A549 treated with AZD2906 at 1 μM for 4 hours (cell line): ENCODE measurements at places on chromosomes 2 and 18. TPM values are rescaled to one million over a fixed set of nuclear protein-coding genes. Genes with fewer than 3 reads are reported as not detected.

The CPO gene
- total RNA-seq = 0.05 to 0.11 TPM (median 0.09 TPM) in 4 of 5 replicates, not detected in the other

The IL1B gene
- total RNA-seq = 0.07 to 0.21 TPM (median 0.14 TPM) in 5 replicates

The CRYGD gene
- total RNA-seq = not detected in 5 replicates

The CCDC102B gene
- total RNA-seq = 0.22 to 0.39 TPM (median 0.29 TPM) in 5 replicates

The MC4R gene
- total RNA-seq = not detected in 5 replicates

The ENOSF1 gene
- total RNA-seq = 20.2 to 26.4 TPM (median 23.8 TPM) in 5 replicates

The HOXD12 gene
- not detected in 5 replicates for total RNA-seq

The TXNDC2 gene
- total RNA-seq = 0.06 to 0.41 TPM (median 0.08 TPM) in 5 replicates

The RESP18 gene
- not detected in 5 replicates for total RNA-seq

The SNED1 gene
- total RNA-seq = 0.53 to 1.5 TPM (median 1.1 TPM) in 5 replicates

The RFX8 gene
- not detected in 5 replicates for total RNA-seq

The TSN gene
- 54.3 to 60.3 TPM (median 59.0 TPM) in 5 replicates for total RNA-seq

The KCNG2 gene
- total RNA-seq = 0.06 TPM in 2 of 5 replicates, not detected in the others

The MC5R gene
- total RNA-seq = 0.03 to 0.06 TPM (median 0.05 TPM) in 3 of 5 replicates, not detected in the others

The TCF23 gene
- not detected in 5 replicates for total RNA-seq

The TMEM169 gene
- total RNA-seq = 0.22 to 0.37 TPM (median 0.29 TPM) in 5 replicates

The DGKD gene
- 68.3 to 79.0 TPM (median 73.6 TPM) in 5 replicates for total RNA-seq

The B4GALT6 gene
- total RNA-seq = 4.1 to 7.4 TPM (median 5.4 TPM) in 5 replicates

The GAD1 gene
- total RNA-seq = 0.34 to 0.76 TPM (median 0.51 TPM) in 5 replicates

The BCL11A gene
- 0.01 to 0.11 TPM (median 0.09 TPM) in 5 replicates for total RNA-seq

The STK16 gene
- 27.6 to 31.6 TPM (median 29.1 TPM) in 5 replicates for total RNA-seq

The ZBTB7C gene
- 0.14 to 0.29 TPM (median 0.19 TPM) in 5 replicates for total RNA-seq

The AGXT gene
- not detected in 5 replicates for total RNA-seq

The FOXD4L1 gene
- 0.20 to 0.57 TPM (median 0.35 TPM) in 5 replicates for total RNA-seq

The CYRIA gene
- total RNA-seq = 0.38 to 0.72 TPM (median 0.52 TPM) in 5 replicates
